HepG2 (cell line): ENCODE measurements at places on chromosomes 7 and 10. TPM values are rescaled to one million over a fixed set of nuclear protein-coding genes. Genes with fewer than 3 reads are reported as not detected.

The OPALIN gene
- not detected in 2 replicates for total RNA-seq

The SYT15B gene
- 0.04 TPM in 1 of 2 replicates, not detected in the other for total RNA-seq

The PRPS1L1 gene
- total RNA-seq, result not detected in 2 replicates

The ZNF727 gene
- not detected in 2 replicates for total RNA-seq

- no peak overlapping the region for H3K4me3 ChIP-seq
- H3K27me3 ChIP-seq, result peaks cover 67% of the 10 kb centered on the region
- H3K4me1 ChIP-seq, result peaks cover 9% of the 10 kb centered on the region; the same call in 1 of the 2 replicates
- no peaks in the 10 kb centered on the region for H3K36me3 ChIP-seq
- DNase-seq, result no peak
Measured at GRCh38 chr7:523347-524336, 4.0 kb upstream of the PDGFA start.

DNA sequence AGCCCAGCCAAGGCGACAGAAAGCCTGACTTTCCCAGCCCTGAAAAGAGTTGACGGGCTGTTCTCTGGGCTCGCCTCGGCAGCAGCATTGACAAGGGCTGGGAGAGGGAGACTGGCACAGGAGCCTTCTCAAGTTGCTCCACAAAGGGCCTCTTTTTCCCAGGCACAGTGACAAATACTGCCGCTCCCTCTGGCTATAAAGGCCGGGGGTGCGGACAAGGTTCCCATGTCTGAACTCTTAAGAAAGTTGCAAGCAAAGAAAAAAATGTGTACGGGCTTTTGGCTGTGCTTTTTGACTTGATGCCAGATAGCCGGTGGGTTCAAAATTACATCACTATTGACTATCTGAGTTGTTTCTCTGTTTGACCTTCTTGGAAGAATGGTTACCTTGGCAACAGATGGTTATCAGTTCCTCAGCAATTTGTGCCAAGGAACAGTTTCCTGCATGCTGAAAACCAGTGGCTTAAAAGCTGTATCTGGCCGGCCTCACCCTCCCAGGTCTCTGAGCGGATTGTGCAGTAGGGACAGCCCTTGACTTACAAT is 115.9 kb upstream of the EEPD1 start:
- H3K36me3 ChIP-seq, result no peaks in the 10 kb centered on the region
- peaks cover 3% of the 10 kb centered on the region; the same call in 1 of the 2 replicates for H3K27me3 ChIP-seq
- no peak for DNase-seq
- H3K4me1 ChIP-seq, result no peaks in the 10 kb centered on the region
- H3K4me3 ChIP-seq, result no peak overlapping the region
- H3K27ac ChIP-seq, result no peak overlapping the region

DNA sequence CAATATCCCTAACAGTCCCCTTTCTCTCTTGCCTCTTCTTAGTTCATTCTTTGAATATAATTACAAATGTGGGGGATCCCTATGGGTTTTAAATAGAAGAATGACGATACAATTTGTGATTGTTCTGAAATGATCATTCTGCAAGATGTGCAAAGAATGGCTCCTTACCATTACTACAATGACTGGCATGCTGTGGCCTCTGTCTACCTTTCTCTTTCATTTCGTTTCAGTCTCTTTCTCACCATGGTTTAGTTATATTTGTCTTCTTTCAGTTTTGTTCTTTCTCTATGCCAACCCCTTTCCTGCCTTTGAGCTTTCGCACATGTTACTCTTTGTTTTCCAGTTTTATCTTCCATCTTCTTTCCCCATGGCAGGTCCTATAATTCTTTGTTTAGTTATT is 176.5 kb downstream of the SUGCT start:
- H3K4me3 ChIP-seq, result no peak overlapping the region
- H3K4me1 ChIP-seq, result no peaks in the 10 kb centered on the region
- no peaks in the 10 kb centered on the region for H3K27me3 ChIP-seq
- no peak for DNase-seq

DNA sequence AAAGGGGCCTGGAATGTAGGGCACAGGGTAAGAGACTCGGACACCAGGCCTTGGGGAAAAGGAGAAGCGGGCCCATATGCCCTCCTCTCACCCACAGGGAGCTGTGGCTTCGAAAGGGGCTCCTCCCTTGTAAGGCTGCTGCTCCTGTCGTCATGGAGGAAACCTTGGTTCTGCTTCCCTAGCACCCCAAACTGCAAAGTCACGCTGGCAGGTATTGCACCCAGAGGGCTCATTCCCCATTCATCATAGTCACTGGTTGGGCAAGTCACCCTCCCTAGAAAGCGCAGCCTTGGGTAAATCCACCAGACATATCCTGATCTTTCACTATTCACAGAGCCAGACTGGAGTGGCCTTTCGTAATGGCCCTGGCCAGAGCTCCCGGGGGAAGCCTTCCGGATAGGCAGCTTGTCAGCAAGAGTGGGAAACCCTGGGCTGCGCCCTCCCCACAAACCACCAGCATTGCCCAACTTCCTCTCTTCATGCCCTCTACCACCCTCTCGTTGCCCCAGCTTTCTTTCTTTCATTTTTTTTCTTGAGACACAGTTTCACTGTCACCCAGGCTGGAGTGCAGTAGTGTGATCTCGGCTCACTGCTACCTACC is 121.0 kb downstream of the HIP1 start:
- DNase-seq, result peak; percentile 50
- peaks cover 19% of the 10 kb centered on the region for H3K4me1 ChIP-seq
- H3K4me3 ChIP-seq, result peak overlapping the region; percentile 9; the same call in 1 of the 2 replicates
- H3K27me3 ChIP-seq, result no peaks in the 10 kb centered on the region
- no peak overlapping the region for H3K27ac ChIP-seq

GRCh38 chr7:48419401-48419800 is 248.1 kb downstream of the ABCA13 start:
- no peaks in the 10 kb centered on the region for H3K36me3 ChIP-seq
- DNase-seq, result no peak
- no peaks in the 10 kb centered on the region for H3K27me3 ChIP-seq
- no peak overlapping the region for H3K4me3 ChIP-seq
- H3K4me1 ChIP-seq, result no peaks in the 10 kb centered on the region
- no peak overlapping the region for H3K27ac ChIP-seq
